ENCODE measurements at places on chromosomes 5 and 9.
A peak's percentile ranks its signal among the peaks of the same experiment; 100 is the strongest.

GRCh38 chr5:31362529-31362900 lies 169.0 kb downstream of the CDH6 start:
- peak; percentile 59 for DNase-seq

GRCh38 chr9:32424616-32425015 lies 40.2 kb downstream of the ACO1 start:
- DNase-seq: no peak

GRCh38 chr9:109206670-109207069 lies 39.6 kb upstream of the FRRS1L start:
- no peak for DNase-seq

GRCh38 chr9:132383462-132383883 lies 23.2 kb downstream of the TTF1 start:
- DNase-seq: no peak

- DNase-seq: no peak
These were observed 43.3 kb upstream of the RASEF start for GRCh38 chr9:83106263-83106662.

- no peak for DNase-seq
These were observed 7.7 kb upstream of the HAVCR2 start for GRCh38 chr5:157116483-157116954.

- DNase-seq: no peak
These were observed 43.5 kb downstream of the FAM13B start for GRCh38 chr5:137989419-137989818.

DNA sequence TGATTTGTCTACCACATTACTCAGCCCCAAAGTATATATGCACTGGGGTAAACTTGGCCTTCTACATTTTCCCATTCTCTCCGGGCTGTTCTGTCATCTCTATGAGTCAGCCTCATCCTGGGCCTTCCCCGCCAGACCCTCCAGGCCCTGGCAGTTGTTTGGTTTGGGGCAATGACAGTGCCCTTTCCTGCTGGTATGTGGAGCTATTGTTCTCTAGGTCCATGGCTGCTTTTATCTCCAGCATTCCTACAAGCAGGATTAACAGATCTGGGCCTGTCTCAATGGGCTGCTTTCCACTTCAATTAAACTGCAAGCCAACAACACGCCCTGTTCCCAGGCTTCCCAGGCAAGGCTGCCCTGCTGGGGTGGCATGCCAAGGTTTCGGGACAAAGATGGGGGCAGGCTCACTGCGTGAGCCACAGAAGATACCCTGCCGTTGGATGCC lies 136.4 kb downstream of the SLIT3 start:
- DNase-seq: peak; percentile 58

DNA sequence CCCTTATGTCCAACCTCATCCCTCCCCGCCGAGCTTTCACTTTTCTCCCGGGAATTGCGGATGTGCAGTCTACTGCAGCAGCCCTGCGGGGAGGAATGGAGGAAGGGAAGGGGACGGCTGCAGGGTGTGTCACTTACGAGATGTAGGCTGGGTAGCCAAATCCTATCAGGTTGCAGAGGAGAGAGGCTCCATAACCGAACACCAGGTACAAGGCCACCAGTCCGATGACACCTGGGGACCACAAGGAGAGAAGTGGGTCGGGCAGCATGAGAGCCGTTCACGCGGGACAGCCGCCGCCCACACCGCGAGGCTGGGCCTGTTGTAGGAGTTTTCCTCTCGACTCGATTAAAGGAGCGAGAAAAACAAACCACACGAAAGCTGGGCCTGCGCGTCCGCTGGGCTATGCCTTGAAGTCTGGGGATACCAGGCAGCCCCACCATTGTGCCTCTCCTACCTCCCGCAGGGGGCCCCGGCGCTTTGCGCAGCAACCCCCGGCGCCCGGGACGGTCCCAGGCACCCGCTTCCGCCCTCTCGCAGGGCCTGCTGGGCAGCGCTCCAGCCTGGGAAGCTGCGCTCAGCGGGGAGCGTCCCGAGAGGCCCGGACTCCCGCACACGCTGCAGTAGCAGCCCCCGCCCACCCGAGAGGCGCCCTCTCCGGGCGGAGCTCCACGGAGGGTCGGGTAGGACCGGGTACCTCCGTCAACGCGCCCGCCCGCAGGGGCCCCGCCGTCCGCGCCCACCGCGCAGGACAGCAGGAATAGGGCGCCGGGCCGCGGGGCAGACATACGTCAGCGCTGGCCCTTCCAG lies 798 bp downstream of the REEP5 start:
- DNase-seq: no peak

GRCh38 chr5:154371687-154372086 lies 74.1 kb upstream of the SAP30L start:
- DNase-seq: peak; percentile 89

GRCh38 chr9:129194221-129194620 lies 16.2 kb upstream of the IER5L start:
- DNase-seq: no peak

GRCh38 chr5:180138214-180138975 lies 66.8 kb upstream of the RNF130 start:
- DNase-seq: no peak

DNA sequence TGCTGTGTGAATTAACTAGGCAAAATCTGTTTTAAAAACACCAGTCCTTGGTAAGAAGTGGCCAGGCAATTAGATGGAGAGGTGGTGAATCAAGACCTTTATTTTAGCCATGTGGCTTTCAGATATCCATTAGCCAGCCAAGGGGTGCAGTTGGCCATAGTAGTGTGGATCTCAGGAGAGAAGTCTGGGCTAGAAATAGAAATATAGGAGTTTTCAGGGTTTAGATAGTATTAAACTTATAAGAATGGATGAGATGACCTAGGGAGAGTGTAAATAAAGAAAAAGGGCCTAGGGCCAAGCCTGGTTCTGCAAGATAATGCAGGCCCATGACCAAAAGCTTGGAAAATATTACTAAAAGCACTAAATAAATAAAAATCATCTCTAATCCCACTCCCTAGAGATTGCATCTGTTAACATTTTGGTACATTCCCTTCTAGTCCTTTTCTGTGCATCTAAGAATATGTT lies 40.3 kb upstream of the KIF2A start:
- no peak for DNase-seq

- no peak for DNase-seq
These were observed 19.2 kb downstream of the EFCAB9 start for GRCh38 chr5:172213126-172213525.

- DNase-seq: no peak
These were observed 778 bp upstream of the PPP6C start for GRCh38 chr9:125190361-125190801.

- DNase-seq: no peak
These were observed 201.8 kb downstream of the DRD1 start for GRCh38 chr5:175242207-175242606.

- DNase-seq: no peak
These were observed 14.7 kb downstream of the RFK start for GRCh38 chr9:76379494-76379893.

DNA sequence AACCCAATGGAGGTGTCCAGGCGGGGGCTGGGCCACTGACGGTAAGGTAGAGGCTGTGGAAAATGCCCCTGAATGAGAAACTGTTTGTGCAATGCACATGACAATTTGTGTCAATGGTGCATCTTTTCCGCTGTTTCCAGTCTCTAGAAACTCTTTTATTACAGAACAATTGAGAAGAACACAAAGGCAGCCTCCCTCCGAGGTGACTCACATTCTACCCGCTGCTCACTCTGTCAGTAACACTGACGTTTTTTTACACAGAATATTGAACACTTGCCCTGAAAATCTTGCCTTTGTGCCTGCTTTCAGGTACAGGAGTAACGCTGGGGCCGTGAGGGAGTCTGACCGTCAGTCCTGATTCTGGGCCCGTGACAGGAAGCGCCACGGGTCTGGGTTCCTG lies 11.7 kb upstream of the TENT4A start:
- no peak for DNase-seq

GRCh38 chr9:34630402-34631154 lies 1.7 kb upstream of the ARID3C start:
- no peak for DNase-seq

DNA sequence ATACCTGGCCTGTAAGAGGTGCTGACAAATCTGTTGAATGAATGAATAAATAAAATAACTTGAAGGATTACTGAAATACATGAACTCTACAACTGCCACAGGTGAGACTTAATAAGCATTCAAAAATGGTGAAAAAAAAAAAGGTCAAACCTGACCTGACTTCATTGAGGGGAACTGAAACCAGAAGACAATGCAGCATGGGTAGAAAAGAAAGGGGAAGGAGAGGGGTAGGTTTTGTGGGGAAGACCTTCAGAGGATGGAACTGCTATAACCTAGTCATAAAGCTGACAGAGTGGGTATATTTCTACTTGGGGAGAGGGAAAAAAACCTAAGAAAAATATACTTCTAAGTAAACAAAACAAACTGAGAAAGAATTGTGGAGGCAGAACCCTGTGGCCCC lies 56.6 kb downstream of the RASEF start:
- no peak for DNase-seq

All from GM04503 (cell line).